Placental pericyte (primary cell): ENCODE measurements at places on chromosomes 7 and 10. TPM values are rescaled to one million over a fixed set of nuclear protein-coding genes. Genes with fewer than 3 reads are reported as not detected.

Gene PNLIPRP2
- not detected in 2 replicates for total RNA-seq

Gene CTAGE8
- total RNA-seq: under 0.01 TPM in 2 replicates

Gene SAMD9L
- total RNA-seq: 6.1 and 36.1 TPM in 2 replicates

Gene TMEM184A
- total RNA-seq: 0.44 and 0.86 TPM in 2 replicates

Gene FGFR2
- total RNA-seq: 2.6 TPM in 1 of 2 replicates, not detected in the other

Gene CYP2C18
- total RNA-seq: not detected in 2 replicates

Gene AQP1
- total RNA-seq: 2.6 and 3.9 TPM in 2 replicates

Gene GPRIN2
- total RNA-seq: not detected in 2 replicates

Gene FOXP2
- total RNA-seq: 0.43 TPM in 1 of 2 replicates, not detected in the other

Gene RHBDD2
- 35.4 and 87.5 TPM in 2 replicates for total RNA-seq

Gene PON1
- not detected in 2 replicates for total RNA-seq

Gene NEURL1
- total RNA-seq: 0.43 and 1.5 TPM in 2 replicates

Gene NUPR2
- not detected in 2 replicates for total RNA-seq

Gene CYP3A4
- not detected in 2 replicates for total RNA-seq

Gene FEZF1
- total RNA-seq: not detected in 2 replicates

Gene UFSP1
- 8.8 and 9.3 TPM in 2 replicates for total RNA-seq

Gene LRRN3
- total RNA-seq: 3.7 and 4.0 TPM in 2 replicates

Gene NEUROD6
- not detected in 2 replicates for total RNA-seq

Gene ASB4
- not detected in 2 replicates for total RNA-seq

Gene BICC1
- total RNA-seq: 29.8 and 50.1 TPM in 2 replicates

Gene WASL
- 15.8 and 20.5 TPM in 2 replicates for total RNA-seq

Gene CPEB3
- 0.86 and 1.8 TPM in 2 replicates for total RNA-seq

Gene BEND7
- 1.0 and 10.5 TPM in 2 replicates for total RNA-seq

Gene LRRD1
- total RNA-seq: under 0.01 TPM in 1 of 2 replicates, not detected in the other

Gene TUBAL3
- not detected in 2 replicates for total RNA-seq

Gene POP7
- total RNA-seq: 19.5 and 57.0 TPM in 2 replicates

Gene GPR146
- total RNA-seq: 0.14 and 2.8 TPM in 2 replicates

Gene MMRN2
- total RNA-seq: 0.88 and 2.0 TPM in 2 replicates

Gene MYL7
- 0.44 TPM in 1 of 2 replicates, not detected in the other for total RNA-seq

Gene NKX1-2
- total RNA-seq: not detected in 2 replicates

Gene CALML3
- not detected in 2 replicates for total RNA-seq

Gene KCP
- 0.14 and 0.44 TPM in 2 replicates for total RNA-seq

Gene AOAH
- not detected in 2 replicates for total RNA-seq

Gene IDI2
- total RNA-seq: not detected in 2 replicates

Gene SORBS1
- total RNA-seq: 0.44 and 1.3 TPM in 2 replicates

Gene CASD1
- 8.3 and 12.9 TPM in 2 replicates for total RNA-seq

Gene LAMB1
- total RNA-seq: 373 and 409 TPM in 2 replicates

Gene AGMO
- total RNA-seq: 0.22 TPM in 1 of 2 replicates, not detected in the other
